CD4-positive, alpha-beta T cell treated with Interleukin-12 subunit alpha and Interleukin-12 subunit beta, for 1 hour (primary cell): ENCODE measurements at places on chromosomes 7 and 10.

GRCh38 chr7:12764458-12764891, 77.0 kb downstream of the ARL4A start:
- no peak for DNase-seq

- DNase-seq, result no peak
These were observed 1115.3 kb downstream of the REEP3 start for GRCh38 chr10:64636461-64636860.

GRCh38 chr10:58622246-58622645, 109.6 kb downstream of the BICC1 start:
- DNase-seq, result no peak

DNA sequence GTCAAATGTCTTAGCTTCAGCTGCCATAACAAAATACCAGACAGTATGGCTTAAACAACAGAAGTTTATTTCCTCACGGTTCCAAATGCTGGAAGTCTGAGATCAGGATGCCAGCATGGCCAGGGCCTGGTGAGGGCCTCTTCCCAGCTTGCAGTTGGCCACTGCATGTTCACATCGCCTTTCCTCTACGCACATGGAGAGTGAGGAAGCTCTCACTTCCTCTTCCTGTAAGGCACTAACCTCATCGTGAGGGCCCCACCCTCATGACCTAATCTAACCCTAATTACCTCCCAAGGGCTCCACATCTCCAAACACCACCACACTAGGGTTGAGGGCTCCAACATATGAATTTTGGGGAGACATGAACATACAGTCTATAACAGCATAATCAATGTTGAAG, 14.4 kb downstream of the ZNF33B start:
- DNase-seq, result no peak

DNA sequence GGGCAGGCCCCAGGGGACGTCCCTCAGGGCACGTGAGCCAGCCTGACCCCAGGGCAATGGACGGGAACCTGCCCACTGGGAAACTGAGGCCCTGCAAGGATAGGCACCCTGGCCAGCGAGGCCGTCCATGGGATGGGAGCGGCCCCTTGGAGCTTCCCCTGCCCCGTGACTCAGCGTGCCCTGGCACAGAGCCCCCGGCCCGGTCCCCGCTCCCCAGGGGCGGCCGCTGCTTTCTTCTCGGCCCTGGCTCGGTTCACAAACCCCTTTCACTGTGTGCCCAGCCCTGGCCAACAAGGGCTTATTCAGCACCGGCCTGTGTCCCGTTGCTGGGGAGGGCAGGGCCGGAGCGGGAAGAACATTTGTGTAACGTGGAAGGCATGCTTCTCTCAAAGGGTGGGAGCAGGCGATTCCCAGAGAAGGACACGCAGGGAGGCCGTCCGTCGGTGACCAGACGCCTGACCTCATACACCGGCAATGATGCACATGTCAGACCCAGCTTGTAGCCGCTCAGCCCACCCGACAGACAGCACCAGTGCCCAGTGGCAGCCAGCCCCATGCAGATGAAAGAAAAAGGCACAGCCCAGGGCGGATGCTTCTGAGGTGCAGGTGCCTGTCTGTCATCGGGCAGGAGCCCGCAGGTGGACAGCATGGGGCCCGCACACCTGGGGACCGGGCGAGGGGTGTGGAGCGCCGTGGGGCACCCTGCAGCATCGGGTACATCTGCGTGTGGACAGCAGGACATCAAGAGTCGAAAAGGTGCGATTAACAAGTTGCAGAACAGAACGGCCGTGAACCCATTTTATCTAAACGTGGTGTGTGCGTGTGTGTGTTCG, 94.5 kb downstream of the PDGFA start:
- no peak for DNase-seq

DNA sequence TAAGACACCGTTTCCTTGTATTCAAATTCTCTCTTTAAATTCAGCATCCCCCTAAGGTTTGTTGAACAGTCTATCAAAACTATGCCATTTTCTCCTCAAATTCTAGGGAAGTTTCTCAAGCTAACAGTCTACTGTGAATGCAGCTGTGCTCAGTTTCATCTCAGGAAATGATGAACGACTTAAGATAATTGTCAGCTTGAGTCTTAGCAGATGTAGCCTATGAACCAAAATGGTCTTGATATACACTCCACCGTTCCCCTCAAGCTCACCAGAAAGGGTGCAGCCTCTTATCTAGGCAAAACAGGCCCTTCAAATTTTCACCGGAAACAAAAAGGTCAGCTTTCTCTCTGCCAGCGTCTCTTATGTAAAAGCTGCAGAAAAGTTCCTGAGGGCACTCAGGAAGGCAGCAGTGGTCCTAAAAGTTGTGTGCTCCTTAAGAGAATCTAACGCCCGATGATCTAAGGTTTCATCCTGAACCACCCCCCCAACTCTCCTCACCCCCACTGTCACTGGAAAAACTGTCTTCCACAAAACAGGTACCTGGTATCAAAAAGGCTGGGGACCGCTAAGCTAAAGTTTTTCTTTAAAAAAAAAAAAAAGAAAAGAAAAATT, 2.1 kb downstream of the DNAJC9 start:
- no peak for DNase-seq

DNA sequence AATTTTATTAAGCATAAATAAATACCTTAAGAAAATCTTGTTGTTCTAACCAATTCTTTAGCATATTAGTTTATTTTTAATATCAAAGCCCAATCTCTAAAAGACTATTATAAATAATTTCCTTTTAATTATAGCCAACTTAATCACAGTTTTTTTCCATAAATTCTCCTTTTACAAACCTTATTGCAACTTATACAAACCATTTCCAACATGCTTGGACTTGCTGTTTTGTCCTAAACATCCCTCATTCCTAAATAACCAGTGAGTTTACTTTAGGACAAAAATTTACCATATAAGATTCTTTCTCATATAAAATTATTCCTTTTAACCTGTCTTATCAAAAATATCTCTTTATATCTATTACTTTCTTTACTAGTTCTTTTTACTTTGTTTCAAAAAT, 25.2 kb upstream of the LSM8 start:
- no peak for DNase-seq

GRCh38 chr7:3931843-3932242, 630.8 kb downstream of the SDK1 start:
- DNase-seq, result no peak

- no peak for DNase-seq
These were observed 958.2 kb upstream of the AUTS2 start for GRCh38 chr7:68640103-68640502.

DNA sequence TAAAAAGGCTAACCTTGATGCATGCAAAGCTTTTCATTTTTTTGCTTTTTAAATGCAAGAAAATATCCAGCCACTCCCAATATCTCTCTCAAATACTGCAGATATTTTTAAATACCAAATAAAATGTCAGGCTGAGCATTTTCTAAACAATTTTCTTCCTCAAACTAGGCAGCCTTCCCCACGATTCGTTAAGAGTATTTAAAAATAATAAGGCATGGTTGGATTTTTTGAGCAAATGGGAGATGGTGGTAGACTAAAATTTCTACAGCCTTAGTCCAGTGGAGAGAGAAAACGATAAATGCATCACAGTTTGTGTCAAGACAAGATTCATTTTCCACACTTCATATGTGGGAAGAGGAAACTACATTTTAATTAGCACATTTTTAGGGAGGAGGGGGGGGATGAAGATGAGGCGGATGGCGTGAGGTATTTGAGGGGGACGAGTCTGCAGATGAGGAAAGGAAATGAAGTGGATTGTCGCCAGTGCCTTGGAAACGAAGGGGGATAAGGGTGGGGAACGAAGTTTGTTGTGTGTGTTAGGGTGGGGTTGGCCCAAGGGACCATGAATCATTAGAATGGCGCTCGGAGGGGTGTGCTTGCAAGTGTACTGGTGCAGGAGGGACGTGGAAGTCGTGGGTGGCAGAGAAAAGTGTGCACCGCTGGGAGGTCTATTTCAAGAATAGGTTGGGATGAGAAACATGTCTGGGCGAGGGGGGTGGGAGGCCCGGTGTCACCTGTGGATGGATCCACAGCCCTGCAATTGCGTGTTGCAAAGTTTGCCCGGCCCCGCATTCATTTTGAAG, 1.2 kb upstream of the ADD3 start:
- no peak for DNase-seq

DNA sequence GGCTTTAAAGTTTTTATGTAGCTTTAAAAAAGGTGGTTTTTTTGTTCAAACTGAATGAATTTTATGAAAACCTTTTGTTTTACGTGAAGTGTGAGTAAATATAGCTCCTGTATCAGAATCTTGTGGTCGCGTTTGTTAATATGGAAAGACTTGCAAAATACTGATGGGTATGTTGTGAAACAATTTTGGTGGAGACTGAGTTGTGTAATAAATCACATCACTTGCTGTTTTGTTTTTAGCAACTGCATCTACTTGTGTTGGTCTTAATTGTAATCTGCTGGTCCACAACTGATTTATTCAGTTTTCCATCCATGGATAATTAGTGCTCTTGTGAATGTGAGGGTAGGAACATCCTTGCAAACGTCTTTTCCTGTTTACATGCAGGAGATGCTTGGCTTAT, 10.5 kb downstream of the PLXDC2 start:
- DNase-seq, result no peak

DNA sequence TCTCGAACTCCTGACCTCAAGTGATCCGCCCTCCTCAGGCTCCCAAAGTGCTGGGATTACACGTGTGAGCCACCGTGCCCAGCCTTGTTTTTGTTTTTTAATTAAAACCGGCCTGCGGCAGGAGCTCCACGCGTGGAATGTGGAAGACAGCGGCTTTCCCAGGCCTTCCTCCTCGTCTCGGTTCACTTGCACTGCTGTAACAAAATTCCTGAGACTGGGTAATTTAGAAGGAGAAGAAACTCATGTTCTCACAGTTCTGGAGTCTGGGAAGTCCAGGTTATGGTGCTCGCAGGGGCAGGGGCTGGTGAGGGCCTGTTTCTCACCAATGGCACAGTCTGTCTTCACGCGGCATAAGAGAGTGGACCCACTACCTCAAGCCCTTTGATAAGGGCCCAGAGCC, 14.4 kb upstream of the CRYGN start:
- no peak for DNase-seq

- DNase-seq, result no peak
These were observed 20.8 kb downstream of the FZD9 start for GRCh38 chr7:73454424-73454823.

GRCh38 chr7:16811551-16811950, 6.8 kb upstream of the AGR2 start:
- no peak for DNase-seq

GRCh38 chr7:117836-118614, 74.3 kb upstream of the FAM20C start:
- no peak for DNase-seq

DNA sequence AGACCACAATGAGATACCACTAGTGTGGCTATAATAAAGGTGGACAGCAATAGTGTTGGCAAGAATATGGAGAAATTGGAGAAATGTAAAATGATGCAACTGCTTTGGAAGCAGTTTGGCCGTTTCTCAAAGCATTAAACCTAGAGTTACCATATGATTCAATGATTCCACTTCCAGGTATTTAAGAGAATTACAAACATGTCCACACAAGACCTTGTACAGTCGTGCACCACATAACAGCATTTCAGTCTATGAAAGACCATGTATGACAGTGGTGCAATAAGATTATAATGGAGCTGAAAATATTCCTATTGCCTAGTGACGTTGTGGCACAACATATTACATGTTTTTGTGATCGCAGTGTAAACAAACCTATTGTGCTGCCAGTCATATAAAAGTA, 29.6 kb downstream of the CCDC172 start:
- no peak for DNase-seq

- no peak for DNase-seq
These were observed 111.2 kb downstream of the GALNT11 start for GRCh38 chr7:152136686-152137085.

DNA sequence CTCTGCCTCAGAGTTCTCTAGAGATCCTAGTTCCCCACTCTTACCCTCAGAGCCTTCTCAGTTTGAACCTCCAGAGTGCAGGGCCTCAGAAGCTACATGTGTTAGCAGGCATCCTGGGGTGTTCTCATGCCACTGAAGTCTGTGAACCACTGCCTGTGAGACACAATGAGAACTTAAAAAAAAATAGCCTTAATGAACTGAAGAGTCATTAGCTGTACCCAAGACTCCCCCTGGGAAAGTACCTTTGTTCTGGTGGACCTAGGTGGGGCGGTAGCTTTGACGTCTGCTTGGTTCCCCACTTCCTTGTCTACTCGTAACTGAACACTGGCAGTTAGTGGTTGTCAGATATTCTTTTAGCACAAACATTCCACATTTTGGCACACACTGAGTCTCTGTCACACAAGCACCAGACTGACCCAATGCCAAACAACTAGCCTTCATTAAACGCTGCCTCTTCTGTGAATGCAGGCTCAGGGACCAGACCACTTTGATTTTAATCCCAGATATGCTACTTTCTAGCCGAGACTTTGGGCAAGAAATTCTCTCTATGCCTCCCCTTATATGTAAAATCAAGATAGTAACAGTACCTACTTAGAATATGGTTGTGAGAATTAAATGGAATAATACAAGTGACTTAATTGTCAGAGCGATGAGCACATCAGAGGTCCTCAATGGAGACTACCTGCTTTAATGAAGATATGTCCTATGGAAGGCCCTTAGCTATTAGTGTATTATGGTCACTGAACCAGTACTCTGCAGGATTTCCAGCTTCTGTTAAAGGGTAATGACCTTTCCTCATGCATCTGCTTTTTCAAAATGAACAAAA, 75.3 kb upstream of the CC2D2B start:
- peak; percentile 54 for DNase-seq

DNA sequence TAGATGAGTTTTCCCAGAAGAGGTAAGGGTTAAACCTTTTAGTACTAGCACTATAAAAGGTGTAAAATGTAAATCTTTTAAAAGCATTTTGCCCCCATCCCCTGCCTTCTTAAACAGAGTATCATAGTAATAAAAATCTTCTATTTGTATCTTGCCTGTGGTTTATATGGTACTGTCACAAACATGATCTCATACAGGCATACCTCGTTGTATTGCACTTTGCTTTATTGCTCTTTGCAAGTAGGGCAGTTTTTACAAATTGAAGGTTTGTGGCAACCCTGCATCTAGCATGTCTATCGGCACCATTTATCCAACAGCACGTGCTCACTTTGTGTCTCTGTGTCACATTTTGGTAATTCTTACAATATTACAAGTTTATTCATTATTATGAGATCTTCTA, 198.8 kb upstream of the YAE1 start:
- DNase-seq, result no peak

GRCh38 chr7:141264511-141264910, 190.6 kb downstream of the TMEM178B start:
- no peak for DNase-seq

DNA sequence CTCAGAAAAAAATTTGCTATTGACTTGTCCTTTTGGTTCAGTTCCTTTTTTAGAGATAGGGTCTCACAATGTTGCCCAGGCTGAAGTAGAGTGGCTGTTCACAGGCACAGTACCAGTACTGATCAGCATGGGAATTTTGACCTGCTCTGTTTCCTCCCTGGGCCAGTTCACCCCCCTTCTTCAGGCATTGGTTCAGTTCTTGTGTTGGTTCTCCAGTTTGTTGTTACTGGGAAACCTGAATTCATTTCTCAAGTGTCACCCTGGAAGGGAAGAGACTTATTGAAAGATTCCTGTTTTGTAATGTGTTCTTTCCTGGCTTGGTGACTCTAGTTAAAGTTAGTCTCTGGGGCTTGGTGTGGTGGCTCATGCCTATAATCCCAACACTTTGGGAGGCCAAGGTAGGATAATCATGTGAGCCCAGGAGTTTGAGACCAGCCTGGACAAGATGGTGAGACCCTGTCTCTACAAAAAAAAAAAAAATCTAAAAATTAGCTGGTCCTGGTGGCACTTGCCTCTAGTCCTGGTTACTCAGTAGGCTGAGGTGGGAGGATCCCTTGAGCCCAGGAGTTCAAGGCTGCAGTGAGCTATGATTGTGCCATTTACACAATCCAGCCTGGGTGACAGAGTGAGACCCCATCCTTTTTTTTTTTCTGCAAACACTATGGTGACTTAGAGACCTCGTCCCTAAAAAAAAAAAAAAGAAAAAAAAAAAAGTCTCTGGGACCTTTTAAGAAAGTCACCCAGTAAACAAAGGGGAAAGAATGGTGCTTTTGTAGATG, 52.7 kb downstream of the CNNM2 start:
- no peak for DNase-seq
